ENCODE measurements at places on chromosomes 16 and 17.

- no peak for DNase-seq
Observed at GRCh38 chr17:71109697-71110096, 940.4 kb downstream of the KCNJ2 start.

GRCh38 chr17:42347198-42347597, 41.0 kb downstream of the STAT3 start:
- DNase-seq: no peak

GRCh38 chr16:66308096-66308495, 58.4 kb upstream of the CDH5 start:
- DNase-seq: no peak

DNA sequence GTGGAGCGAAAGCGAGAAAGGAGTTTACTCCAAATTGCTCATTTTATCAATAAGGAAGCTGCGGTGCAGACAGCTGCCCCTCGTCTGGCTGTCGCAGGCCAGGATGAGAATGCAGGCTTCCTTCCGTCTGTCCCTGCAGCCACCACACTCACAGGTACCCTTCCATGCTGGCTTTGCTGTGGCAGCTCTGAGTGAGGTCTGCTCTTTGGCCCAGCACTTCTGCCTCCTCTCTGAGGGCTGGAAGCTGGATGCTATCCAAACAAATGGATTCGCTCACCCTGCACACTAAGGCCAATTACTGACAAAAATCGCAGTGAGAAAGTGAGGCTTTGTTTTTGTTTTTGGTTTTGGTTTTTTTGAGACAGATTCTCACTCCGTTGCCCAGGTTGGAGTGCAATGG, 7.0 kb downstream of the ARMC7 start:
- DNase-seq: no peak

GRCh38 chr17:73343168-73343634, 31.4 kb upstream of the CDC42EP4 start:
- DNase-seq: no peak

DNA sequence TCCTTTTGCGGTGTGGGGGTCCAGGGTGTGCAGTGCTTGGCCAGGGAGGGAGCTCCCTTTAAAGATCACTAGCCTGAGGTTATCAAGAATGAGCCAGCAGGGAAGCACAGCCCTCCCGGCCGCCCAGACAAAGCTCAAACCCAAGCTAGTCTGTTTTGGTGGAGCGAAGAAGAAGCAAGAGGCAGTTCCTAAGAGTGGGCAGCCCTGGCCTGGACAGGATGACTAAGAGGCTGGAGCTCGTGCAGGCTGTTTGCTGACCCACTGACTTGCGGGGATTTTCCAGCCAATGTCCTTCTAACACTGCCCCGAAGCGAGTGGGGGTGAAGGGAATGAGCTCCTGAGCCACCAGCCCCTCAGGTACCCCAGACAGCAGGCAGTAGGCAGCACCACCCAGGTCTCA, 134.4 kb downstream of the COPRS start:
- DNase-seq: no peak

DNA sequence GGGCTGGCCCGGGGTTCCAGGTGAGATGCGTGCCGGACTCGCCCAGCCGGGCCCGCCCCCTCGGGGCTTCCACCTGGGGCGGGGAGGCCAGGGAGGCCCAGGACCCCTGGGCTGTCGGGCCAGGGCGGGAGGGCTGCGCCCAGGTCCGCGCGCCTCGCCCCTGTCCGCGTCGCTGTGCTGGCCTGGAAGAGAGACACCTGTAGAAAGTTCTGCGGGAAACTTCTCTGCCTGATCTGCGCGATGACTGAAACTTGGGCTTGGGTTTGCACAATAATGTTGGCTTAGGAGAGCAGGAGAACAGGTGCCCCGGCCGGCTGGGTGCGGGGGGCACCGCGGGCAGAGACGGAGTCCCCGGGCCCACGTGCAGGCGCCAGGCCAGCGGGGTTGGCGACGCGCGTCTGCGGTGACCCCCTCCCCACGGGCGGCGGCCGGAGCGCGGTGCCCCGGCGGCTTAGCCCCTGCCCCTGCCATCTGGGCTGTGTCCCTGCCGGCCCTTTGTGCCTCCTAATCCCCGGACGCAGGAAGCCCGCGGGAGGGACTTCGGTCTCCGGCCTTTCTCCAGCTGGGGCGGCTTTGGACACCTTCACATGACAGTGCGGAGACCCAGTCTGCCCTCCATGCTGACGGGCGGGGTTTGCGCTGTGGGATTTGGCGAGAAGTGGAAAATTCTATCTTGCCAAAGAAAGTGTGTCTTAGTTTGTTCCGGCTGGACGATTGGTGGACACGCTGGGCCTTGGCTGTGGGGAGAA, 483 bp downstream of the LLGL2 start:
- no peak for DNase-seq

DNA sequence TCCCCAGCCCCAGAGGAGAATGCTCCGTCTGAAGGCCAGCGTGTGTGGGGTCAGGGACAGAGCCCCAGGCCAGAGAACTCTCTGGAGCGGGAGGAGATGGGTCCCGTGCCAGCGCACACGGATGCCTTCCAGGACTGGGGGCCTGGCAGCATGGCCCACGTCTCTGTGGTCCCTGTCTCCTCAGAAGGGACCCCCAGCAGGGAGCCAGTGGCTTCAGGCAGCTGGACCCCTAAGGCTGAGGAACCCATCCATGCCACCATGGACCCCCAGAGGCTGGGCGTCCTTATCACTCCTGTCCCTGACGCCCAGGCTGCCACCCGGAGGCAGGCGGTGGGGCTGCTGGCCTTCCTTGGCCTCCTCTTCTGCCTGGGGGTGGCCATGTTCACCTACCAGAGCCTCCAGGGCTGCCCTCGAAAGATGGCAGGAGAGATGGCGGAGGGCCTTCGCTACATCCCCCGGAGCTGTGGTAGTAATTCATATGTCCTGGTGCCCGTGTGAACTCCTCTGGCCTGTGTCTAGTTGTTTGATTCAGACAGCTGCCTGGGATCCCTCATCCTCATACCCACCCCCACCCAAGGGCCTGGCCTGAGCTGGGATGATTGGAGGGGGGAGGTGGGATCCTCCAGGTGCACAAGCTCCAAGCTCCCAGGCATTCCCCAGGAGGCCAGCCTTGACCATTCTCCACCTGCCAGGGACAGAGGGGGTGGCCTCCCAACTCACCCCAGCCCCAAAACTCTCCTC, 10.4 kb downstream of the CX3CL1 start:
- no peak for DNase-seq

- no peak for DNase-seq
Observed at GRCh38 chr17:82794781-82795482, 43.1 kb downstream of the TBCD start.

DNA sequence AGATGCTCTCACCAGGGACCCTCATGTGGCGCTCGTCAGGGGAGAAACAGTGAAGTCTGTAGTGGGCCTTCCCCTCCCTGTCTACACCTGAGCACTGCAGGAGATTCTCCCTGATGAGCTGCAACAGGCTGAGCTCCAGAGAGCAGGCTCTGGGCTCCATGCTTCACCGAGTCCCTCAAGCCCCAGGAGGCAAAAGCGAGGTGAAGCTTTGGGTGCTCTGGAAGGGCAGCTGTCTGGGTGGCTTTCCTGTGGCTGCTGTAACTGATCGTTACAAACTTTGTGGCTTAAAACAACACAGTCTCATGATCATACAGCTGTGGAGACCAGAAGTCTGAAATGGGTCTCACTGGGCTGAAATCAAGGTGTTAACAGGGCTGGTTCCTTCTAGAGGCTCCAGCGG, 12.1 kb upstream of the CD300LD start:
- DNase-seq: no peak

DNA sequence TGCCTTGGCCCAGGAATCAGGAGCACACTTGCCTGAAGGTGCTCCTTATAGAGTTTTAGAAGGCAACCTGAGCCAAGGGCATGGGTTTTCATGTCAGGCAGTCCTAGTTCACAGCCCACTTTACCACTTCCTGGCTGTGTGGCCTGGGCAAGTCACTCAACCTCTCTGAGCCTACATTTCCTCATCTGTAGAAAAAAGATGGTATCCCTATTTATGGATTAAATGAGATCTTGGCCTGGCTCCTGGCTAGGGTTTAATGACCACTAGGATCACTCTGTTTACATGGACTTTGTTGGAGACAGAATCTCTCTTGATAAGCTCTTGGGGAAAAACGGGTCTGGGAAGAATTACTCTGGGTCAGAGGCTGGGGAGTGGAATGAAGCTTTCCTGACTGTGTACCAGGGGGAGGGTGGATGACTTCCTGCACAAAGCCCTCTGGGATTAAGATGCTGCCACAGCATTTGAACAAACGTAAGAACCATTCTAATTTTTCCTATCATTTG, 2.3 kb downstream of the MT2A start:
- DNase-seq: peak; percentile 53
